CD4-positive, alpha-beta T cell treated with Interleukin-1 beta for 1 hour (primary cell): ENCODE measurements at places on chromosomes 1 and 21.

DNA sequence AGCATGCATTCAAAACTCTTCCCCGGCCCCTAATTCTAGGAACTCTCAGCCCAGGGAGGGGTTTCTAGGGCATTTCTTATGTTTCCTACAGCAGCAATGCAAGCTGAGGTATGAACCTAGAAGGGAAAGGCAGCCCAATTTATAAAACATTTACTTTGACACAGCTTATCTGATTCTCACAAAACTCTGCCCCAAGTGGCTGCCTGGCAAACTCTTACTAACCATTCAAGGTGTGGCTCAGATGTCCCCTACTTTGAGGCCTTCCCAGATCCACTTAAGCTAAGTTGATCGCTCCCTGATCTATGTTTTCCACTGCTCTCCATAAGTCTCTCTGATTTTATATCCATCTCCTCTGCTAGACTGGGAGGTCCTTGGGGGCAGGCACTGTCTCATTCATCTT, 35.4 kb downstream of the AK2 start:
- DNase-seq: no peak

DNA sequence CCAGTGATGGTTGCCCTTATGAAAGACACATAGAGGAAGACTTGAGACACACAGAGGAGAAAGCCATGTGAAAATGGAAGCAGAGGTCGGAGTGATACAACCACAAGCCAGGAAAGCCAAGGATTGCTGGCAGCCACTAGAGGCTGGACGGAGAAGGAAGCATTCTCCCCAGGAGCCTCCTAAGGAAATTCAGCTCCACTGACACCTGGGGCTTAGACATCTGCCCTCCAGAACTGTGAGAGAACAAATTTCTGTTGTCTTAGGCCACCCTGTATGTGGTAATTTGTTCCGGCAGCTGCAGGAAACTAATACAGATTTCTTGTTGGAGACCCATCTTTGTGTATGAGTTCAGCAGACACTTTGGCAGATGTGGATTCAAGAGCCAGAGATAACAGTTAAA, 126.9 kb upstream of the ATP1A1 start:
- DNase-seq: no peak

GRCh38 chr1:157085421-157085820, 14.2 kb downstream of the ETV3L start:
- no peak for DNase-seq

GRCh38 chr1:25487628-25488027, 55.8 kb upstream of the LDLRAP1 start:
- peak; percentile 25 for DNase-seq

- no peak for DNase-seq
These were observed 14.1 kb downstream of the VAMP4 start for GRCh38 chr1:171727778-171728177.

GRCh38 chr1:200380589-200381021, 29.2 kb downstream of the ZNF281 start:
- no peak for DNase-seq

DNA sequence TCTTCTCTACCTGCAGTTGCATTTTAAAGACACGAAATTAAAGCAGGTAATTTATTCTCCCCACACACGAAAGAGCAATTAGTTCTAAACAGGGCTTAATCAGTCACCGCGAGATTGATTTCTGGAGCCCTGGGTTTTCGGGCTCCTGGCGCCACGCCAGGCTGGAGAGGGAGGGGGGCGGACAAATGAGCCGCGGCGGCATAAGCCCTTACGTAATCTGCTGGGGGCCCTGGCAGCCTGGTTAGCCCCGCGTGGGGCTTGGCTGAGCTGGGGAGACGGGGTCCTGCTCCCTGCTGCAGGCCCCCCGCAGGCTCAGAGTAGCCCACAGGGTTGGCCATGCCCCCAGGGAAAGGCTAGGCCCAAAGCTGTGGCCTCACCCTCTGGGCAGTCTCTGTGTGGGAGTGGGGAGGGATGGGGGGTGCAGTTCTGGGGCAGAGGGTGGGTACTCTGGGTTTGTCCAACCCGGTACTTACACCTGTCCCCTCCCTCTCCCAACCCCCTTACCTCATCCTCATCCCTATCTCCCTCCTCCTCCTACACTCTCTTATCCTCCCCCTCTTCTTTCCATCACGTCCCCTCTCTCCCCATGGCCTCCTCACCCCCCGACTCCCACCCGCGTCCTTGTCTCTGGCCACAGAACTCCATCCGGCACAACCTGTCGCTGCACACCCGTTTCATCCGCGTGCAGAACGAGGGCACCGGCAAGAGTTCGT, 19.9 kb downstream of the FOXO6 start:
- peak; percentile 23 for DNase-seq

DNA sequence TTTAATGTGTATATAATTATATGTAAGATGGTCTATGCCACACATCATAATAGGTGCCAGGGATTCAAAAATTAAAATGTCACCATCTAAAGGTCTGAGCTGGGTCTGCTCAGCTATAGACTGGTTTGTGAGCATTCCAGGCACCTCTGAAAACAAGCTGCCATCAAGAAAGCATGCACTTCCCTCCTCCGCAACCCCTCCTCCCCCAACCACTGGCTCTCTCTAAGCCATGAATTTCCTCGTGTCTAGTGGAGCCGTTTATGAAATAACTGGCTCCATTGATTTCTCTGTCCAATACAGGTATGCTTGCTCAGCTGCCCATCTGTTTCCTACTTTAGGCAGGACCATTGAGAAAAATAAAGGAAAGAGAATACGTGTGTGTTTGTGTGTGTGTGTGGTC, 522.6 kb upstream of the PLXNA2 start:
- no peak for DNase-seq

- no peak for DNase-seq
These were observed 84.6 kb downstream of the LRRN2 start for GRCh38 chr1:204600968-204601367.

GRCh38 chr1:225428881-225429455, 1.1 kb upstream of the LBR start:
- DNase-seq: no peak

DNA sequence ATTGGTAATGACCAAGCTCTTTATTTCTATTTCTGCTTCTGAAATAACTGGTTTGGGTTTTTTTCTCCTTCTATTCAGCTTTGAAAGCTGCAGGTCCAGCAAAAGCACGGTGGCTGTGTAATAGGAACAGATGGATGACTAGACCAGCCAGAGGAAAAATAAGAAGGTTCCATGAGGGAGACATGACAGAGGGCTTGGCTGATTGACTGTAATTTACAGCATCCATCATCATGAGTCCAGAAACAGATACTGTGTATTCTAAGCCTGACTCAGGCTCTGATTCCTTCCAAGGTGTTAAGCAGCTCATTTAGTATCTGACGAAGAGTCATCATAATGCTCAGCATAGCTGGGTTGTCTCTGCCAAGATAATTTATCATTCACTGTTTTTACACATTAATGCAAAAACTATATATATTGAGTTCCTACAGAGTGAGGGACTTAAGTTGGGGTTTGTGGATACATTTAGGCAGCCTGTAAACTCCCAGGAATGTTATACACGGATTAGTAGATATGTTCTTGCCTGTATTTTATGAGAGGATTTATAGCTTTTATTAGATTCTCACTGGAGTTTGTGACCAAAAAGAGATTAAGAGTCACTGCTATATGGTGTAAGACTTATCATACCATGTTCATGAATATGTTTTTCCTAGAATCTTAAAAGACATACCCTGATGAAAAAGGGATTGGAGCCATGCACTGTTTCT, 72.6 kb downstream of the SGIP1 start:
- no peak for DNase-seq

DNA sequence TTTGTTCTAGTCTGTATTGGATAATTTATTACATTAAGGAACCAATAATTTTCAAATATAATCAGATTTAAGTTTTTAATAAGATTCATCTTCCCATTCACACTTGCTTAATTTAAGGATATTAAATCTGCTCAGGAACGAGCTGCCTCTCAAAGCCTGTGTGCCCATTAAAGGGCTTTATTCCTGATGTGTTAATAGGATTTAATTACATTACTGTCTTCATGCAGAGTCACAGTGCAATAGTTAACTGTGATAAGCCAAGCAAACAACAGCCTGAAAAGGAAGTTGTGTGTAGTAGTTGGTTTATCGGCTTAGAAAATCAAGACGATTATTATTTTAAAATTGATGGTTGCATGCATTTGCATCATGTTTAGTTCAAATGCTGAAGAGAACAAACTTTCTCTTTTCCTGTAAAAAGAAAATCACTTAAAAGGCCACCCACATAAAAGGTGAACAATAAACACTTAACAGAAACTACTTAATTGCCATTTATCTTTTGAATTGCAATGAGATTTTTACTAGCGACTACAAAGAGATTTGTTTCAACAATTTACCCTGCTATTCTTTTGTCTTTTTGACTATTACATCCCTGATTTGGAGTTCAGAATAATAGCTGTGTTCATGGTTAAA, 174.6 kb downstream of the RWDD3 start:
- no peak for DNase-seq

DNA sequence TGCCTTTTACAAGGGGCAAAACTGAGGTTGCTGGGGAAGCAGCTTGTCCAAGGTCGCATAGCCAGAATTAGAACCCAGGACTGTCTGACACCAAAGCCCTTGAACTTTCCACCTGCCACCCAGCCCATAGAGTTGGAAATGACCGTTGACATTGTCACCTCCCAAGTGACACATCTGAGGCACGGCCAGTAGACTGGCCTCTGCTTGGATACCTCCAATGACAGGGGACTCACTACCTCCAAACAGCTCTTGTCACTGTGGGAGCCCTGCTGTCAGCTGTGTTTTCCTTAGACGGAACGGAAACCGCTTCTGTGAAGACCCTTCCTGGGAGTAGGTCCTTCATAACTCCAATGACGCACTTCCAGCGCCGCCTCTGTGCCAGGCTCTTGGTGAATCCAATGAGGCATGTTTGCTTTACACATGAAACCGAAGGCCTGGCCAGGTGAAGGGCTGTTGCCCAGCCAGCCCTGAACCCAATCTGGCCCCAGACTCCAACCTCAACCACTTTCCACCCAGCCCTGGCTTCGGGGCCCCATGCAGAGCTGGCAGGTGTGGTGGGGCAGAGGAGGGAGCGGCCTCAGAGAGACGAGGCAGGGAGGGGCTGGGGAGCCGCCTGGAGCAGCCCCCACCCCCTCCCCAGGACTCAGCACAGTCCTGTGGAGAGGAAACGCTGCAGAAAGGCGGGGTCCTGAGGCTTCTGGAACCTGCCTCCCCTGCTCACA, 109.2 kb upstream of the IFFO2 start:
- DNase-seq: no peak

DNA sequence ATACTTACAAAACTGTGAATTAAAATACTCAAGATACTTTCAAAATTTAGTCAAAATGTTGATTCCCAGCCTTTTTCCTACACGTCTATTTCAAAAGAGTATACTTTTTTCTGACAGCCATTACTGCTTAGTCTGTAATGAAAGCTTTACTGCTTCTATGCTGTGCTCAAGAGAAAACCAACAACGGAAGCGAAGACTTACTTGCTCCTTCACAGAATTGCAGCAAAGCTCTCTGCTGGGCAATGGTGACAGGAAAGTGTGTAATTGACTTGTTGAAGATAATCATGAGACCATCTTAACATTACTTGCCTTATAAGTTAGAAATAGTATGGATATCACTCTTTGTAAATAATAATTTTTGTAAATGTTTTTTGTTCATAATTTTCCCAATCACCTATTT, 1.7 kb upstream of the DYNLT5 start:
- no peak for DNase-seq

- no peak for DNase-seq
These were observed 15.6 kb downstream of the SERINC2 start for GRCh38 chr1:31428436-31429221.

DNA sequence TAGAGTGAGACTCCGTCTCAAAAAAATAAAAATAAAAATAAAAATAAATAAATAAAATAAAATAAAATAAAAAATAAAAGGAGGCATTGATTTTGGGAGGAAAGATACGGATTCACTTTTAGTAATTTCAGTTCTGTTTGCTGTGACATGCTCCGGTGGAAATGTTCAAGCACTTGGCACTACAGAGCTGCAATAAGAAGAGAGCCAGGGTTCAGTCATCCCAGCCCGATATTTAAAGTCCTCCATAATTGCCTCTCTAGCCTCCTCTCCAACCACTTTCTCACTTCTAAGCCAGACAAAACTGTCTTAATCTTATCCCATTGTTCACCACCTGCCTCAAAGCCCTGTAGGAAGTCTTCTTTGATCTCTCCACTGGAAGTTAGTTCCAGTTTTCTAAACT, 55.0 kb upstream of the MACF1 start:
- no peak for DNase-seq

DNA sequence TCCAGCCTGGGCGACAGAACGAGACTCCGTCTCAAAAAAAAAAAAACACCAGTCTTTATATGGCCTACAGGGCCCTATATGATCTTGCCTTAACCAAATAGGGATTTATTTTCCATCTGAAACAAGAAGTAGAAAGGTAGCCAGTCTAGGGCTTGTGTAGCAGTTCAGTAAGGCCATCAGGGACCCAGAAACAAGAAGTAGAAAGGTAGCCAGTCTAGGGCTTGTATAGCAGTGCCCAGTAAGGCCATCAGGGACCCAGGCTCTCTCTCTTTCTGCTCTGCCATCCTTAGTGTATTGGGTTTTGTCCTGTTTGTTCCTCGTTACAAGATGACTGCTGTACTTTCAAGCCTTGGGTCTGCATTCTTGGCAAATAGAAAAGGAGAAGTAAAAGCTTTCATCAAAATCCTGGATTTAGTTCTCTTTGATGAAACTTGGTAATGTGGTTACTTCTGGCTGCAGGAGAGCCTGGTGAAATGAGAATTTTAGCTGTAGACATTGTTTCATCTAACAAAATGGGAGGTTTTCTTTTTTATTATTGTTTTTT, 46.1 kb downstream of the PKN2 start:
- no peak for DNase-seq

- no peak for DNase-seq
These were observed 698.3 kb downstream of the LRRIQ3 start for GRCh38 chr1:73499671-73500070.

DNA sequence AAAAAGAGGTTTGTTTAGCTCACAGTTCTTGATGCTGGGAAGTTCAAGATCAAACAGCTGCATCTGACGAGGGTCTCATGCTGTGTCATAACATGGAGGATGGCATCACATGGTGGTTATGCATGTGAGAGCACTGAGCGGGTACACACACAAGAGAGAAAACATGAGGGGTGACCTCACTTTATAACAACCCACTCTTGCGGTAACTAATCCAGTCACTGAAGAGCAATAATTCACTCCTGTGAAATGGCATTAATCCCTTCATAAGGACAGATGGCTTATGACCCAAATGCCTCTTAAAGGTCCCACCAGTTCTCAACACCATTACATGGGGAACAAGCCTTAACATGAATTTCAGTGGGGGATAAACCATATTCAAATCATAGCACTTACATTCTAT, 23.2 kb upstream of the CHIT1 start:
- DNase-seq: no peak

GRCh38 chr1:115753830-115754229, 14.7 kb downstream of the CASQ2 start:
- DNase-seq: no peak

DNA sequence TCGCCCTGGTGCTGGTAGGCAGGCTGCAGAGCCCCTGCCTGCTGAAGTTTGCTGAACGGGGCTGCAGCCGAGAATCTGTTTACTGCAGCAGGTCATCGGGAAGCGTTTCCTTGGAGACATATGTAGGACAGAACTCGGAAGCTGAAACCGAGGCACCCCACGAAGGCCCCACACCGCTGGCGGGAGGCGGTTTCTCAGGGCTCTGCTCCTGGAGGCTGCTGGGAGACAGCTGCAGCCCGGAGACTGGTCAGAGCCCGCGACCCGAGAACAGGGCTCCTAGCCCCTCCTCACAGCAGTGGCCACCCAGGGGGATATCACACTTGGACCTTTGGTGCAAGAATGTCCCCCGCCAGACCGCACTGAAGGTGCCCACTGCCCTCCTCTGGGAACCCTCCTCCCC, 12.7 kb upstream of the PLCH2 start:
- DNase-seq: no peak
